Pancreas (tissue), 10 donors: ENCODE measurements at places on chromosomes 5 and 9. TPM values are rescaled to one million over a fixed set of nuclear protein-coding genes. Genes with fewer than 3 reads are reported as not detected.

DNA sequence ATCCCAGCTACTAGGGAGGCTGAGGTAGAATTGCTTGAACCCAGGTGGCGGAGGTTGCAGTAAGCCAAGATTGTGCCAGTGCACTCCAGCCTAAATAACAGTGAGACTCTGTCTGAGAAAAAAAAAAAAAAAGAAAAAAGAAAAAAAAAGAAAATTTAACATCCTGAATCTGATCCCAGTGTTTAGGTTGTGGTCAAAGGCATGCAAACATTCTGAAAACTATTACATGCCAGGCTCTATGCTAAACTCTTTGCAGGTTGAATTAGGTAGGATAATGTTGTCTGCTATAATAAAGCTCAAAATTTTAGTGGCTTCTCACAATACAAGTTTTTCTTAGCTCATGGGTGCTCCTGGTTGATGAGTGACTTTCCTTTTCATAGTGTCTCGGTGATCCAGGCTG, 367.4 kb downstream of the PSAT1 start:
- DNase-seq, result no peak

DNA sequence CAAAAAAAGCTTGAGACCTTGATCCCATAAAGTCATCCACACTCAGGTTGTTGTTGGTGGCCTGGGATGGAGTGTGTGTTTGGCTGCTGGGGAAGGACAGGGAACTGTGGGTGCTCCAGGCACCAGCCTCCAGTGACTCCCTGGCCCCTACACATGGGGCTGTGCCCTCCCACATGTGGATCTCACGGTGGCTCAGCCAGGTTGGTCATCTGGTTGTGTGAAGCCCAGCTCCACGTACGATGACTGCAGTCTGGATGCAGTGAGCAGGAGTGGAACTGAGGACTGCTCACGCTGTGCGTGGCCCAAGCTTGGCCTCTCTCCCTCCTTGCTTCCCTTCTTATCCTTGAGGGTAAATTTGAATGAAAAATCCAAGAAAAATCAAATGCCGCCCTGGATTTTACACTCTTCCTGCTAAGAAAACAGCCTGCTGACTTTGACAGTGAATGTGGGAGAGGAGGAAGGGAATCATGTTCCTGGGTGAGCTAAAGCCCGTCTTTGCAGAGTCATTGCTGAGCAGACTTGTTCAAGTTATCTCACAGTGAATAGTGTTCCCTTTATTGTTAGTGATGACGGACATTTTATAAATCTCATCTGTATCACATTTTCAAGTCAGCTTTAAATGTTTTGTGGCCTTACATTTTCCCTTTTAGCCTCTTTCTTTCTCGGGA, 65.1 kb upstream of the CACNA1B start:
- no peak for DNase-seq

Gene GHR
- 1.5 TPM for total RNA-seq

- DNase-seq, result no peak
These were observed 15.8 kb upstream of the RNU6ATAC start for GRCh38 chr9:134179918-134180785.

Gene RLN2
- not detected for total RNA-seq

DNA sequence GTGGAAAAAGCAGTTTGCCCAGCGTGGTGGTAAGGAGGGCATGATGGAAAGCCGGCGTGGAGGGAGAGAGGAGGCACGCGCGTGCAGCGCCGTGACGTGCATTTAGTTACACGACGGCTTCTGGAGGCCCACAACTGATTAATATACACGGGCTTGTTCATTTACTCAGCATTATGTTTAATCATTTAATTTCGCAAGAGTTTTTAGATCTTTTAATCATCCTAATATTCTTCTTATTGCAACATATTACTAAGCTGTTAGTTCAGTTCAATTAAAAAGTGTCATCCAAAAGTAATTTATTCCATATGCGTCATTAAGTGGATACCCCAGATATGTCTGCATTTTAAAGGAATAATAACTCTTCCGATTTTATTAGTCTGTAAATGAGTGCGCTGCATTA, 220.5 kb downstream of the HSPA4 start:
- DNase-seq, result no peak

Gene CACFD1
- 24.4 TPM for total RNA-seq

Gene RNF183
- total RNA-seq, result 0.15 TPM

DNA sequence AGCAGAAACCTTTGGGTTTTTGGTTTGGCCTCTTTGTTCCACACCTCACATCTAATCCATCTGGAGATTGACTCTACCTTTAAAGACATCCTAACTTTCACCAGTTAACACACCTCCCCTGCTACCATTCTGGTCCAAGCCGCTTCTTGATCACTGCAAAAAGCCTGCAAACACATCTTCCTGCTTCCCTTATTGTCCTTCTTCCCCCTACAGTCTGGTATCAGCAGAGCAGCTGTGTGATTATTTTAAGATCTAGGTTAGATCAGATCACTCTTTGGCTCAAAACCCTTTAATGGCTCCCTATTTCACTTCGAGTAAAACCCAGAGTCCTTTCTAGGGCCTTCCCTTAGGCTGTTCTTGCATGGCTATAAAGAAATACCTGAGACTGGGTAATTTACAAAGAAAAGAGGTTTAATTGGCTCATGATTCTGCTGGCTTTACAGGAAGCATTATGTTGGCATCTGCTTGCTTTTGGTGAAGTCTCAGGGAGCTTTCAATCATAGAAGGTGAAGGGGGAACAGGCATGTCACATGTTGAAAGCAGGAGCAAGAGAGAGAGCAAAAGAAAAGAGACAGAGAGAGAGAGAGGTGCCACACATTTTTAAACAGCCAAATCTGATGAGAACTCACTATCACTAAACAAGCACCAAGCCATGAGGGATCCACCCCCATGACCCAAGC, 1.5 kb upstream of the TEX10 start:
- no peak for DNase-seq

DNA sequence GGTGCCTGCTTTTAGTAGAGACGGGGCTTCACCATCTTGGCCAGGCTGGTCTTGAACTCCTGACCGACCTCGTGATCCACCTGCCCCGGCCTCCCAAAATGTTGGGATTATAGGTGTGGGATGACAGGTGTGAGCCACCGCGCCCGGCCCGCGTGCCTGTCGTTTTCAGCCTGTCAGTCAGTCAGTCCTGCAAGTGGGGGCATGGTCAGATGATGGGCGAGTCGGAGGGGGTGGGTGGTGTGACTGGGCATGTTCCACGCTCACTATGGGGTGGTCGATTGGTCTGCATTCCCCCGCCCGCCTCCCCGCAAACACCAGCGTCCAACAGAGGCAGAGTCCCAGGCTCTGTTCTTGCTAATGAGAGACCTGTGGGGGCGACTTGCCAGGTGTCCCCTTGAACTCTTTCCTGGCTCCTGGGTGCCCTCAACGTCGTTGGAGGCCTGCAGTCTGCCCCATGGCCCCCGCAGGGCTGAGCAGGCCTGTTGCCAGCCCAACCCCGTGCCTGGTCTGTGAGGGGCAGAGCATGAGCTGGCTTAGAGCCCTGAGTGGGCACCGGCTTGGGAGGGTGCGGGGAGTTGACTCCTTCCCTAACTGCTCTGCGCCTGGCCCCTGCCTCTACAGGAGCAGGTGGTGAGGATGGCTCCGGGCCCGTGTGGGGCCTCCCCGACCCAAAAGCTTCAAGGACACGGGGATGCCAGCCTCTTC, 23.1 kb downstream of the CRB2 start:
- no peak for DNase-seq

GRCh38 chr5:38923661-38924451, 78.0 kb downstream of the OSMR start:
- DNase-seq, result no peak

Gene CDKN2B
- 2.8 TPM for total RNA-seq

Gene IL5
- not detected for total RNA-seq

DNA sequence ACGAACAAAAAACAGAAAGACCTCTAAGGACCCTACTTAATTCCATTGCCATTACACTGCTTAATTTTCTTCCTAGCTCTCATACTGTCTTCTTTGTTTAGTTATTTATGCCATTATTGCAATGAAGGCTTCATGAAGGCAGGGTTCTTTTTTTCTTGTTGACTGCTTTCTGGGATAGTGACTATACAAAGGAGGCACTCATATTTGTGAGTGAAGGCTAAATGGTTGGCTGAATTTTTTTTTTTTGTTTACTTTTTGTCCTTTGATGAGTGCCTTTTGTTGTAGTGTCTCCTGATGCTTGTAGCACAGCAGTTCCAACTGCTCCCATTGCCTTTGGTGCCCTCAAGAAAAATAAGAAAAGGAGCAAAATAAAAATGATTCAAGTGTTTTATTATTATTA, 17.8 kb downstream of the CTNNA1 start:
- no peak for DNase-seq

- DNase-seq, result no peak
These were observed 121.0 kb downstream of the NREP start for GRCh38 chr5:111635916-111636570.

DNA sequence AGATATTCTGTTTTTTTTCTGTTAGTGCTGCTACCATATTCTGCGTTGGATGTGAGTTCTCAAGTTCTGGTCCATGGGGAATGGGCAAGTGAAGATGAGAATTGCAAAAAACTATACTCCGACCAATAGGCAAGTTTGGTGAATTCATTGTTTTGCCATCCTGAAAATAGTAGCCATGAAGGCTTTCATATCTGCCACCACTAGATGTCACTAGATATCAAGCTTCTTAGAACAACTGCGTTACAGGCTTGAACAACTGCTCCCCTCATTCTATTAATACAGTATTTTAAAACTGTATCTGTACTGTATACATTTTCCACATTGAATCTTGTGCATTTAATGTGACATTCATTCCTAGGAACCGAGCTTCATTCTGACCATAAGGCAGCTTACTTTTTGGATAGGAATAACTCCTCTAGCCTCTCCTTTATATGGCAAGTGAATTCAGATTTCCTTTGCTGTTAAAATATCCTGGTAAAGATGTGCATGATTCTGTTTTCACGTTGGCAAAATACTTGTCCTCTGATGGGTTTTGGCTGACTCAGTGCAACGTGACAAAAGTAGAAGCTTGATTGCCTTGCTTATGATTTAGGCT, 163.6 kb downstream of the SREK1 start:
- no peak for DNase-seq

- DNase-seq, result no peak
These were observed 242.3 kb upstream of the NREP start for GRCh38 chr5:111999286-111999685.

GRCh38 chr5:146041180-146041789, 64.1 kb downstream of the PLAC8L1 start:
- no peak for DNase-seq

Gene ALDOB
- 274 TPM for total RNA-seq

DNA sequence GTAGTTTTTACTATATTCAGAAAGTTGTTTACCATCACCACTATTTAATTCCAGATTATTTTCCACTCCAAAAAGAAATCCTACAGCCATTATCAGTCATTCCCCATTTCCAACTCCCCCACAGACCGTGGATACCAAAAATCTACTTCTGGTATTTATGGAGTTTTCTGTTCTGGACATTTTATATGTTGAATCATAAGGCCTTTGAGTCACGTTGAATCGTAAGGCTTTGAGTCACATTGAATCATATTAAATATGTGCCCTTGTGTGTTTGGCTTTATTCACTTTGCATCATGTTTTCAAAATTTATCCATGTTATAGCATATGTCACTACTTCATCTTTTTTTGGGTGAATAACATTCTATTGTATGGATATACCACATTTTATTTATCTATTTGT, 454.1 kb upstream of the NUDT12 start:
- no peak for DNase-seq

DNA sequence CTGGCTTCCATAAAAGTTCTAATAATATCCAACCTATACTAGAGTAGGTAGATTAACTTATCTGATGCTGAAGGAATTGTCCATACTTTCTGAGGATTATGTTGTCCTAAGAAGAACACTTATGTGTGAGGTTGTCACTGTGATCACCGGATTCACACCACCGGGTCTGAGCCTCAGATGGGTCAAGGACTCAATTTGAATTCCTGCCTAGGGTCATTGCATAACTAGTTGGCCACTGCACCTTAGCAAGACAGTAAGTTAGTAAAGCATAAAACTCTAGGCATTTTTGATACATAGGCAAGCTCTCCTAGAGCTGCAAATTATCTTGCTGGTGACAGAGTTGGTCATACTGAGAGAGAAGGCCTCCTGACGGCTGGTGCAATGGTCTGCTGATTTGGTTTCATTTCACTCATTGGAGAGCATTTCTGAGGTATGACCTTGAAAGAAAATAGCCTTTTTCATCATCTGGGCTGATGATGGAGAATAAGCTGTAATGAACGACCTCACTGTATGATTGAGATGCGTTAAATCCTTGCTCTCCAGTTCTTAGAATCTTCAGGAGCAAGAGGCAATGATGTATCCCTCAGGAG, 72.0 kb upstream of the CKMT2 start:
- no peak for DNase-seq

Gene SIT1
- total RNA-seq, result 0.25 TPM

Gene SPZ1
- not detected for total RNA-seq

DNA sequence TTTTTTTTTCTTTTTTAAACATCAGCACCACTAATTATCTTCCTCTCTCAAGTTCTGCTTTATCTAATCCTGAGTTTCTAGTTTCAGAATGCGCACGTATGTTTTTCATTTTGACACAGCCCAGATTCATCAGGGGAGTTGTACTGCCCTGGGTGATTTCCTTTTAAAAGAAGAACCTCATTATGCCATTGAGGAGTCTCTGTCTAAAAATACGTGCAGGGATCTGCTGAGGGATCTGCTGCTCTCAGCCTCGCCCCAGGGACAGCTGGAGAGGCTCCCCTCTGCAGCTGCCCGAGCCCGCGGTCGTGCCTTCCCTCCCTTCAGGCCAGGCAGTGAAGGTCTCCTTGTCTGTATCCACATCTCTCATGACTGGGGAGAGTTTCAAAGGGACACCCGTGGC, 273.1 kb downstream of the ARHGEF28 start:
- no peak for DNase-seq

- no peak for DNase-seq
These were observed 33.2 kb downstream of the ANKRA2 start for GRCh38 chr5:73532195-73532594.

- peak; percentile 61 for DNase-seq
These were observed 17.1 kb downstream of the SCAI start for GRCh38 chr9:125126019-125126746.

Gene UBE2R2
- 44.8 TPM for total RNA-seq
